Stimulated activated CD4-positive, alpha-beta T cell treated with anti-CD3 and anti-CD28 coated beads, TNF-alpha, amount 100 ng/mL, for 4 hours (primary cell): ENCODE measurements at places on chromosomes 3 and 15.

DNA sequence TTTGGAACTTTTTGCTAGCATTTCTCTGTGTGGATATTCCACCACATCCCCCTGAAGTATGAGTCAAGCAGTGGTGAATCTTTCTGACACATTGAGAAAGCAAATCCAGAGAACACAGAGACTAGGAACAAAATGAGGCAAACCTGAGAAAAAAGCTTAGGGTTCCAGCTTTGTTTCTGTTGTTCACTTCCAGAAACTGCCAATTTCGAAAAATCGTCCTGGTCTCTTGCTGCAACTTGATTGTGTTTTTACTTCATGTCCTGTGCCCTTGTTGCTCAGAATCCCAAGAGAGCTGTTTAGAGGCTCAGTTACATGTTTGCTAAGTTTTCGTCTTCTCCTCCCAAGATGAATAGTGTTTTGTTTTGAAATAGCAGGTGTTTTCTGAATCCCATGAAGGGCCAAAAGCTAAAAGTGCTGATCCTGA lies 13.7 kb downstream of the MAP2K1 start:
- DNase-seq = no peak

DNA sequence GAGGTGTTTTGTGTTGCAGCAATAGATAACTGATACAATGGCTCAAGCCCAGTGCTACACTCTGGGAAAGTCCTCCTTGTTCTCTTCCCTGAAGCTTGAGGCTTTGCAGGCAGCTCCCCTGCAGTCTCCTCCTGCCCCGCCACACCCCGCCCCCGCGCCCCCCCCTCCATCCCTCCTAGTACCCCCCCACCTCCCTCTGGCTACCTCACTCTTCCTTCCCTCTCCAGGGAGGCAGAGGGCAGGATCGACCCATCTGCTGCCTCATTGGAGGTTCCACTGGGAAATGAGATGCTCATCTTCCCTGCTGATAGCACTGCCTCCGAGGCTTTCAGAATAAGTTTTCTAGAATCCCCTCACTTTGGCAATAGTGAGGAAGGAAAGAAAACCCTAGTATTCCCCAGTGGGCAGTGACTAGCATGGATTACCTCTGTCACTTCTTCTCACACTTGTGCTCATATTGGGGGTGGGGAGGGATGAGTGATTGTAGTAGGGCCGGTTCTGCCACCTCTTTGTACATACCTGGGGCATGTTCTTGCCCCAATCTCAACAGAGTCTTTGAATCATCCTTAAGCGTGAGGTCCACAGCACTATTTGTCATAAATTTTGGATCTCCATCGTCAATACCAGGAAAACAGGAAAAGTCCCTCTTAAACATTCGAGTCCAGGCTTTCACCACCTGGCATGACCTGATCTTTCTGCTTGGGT lies 16.3 kb upstream of the RAB7A start:
- no peak for DNase-seq

DNA sequence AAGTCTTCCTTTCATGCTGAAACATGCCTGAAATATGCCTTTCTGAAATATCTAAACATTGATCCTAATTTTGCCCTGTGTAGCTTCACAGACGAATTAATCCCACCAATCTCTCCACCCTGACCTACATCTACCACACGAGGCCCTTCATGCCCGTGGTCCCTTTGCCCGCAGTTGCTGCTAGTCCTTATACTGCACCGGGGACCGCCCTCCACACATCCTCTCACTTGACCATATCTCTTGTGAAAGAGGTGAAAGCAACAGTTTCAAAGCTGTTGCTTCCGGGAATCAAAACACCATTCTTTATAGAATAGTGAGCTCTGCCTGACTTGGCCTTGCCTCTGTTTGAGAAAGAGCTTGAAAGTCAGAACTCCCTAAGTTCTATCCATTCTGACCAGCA lies 499.5 kb downstream of the NTRK3 start:
- no peak for DNase-seq

DNA sequence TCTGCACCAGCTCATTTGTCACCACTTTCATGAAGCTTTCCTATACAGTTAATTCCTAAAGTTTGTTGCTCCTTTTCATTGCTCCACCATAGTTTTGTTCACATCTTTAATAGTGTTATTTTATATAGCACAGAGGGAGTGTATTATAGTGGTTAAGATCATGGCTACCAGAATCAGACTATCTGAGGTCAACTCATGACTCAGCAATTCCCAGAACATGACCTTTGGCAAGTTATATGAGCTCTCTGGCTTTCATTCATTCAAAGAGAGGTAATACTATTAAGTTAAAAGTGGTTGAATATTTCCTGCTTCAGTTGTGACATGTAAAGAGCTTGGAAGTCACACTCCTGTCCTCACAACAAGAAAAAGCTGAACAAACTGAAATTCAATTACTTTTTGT lies 1073.5 kb downstream of the NAALADL2 start:
- no peak for DNase-seq

DNA sequence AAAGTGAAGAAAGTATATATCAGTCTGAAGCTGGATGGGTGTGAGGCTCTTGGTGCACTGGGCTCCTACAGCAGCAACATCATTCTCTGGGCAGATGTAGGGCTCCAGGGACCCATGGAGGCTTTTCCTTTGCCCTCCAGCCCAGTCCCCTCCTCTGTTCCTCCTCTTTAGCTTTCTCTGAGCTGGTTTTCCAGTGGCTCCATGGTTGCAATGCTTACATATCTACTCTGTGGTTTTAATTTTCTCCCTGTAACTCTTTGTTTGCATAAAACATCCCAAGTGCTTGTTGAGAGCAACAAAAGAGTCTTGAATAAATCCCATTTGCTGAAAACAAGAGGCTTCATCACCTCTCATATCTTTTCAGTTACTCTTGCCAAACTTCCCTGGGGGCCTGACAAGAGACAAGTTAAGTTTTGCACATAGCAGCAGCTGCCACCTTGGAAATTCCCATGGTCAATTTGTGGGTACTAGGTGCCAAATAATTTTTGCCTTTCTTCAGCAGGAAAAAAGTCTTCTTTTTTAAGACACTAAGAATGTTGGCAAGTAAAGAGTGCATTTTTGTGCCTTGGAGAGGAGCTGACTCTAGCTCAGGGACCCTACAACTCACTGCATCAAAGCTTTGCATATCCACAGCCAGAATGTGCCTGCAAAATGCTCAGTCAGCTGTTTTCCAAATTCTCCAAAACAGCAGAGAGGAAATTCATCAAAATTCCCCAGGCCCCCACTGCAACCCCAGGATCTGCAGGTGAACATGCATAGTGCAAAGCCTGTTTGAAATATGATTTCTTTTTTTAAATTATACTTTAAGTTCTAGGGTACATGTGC lies 41.9 kb downstream of the COLQ start:
- no peak for DNase-seq

- peak; percentile 67 for DNase-seq
These were observed 924 bp upstream of the SIN3A start for GRCh38 chr15:75452364-75452864.

- no peak for DNase-seq
These were observed 283.9 kb downstream of the GRM7 start for GRCh38 chr3:7144697-7145308.

GRCh38 chr15:78718837-78719236 lies 77.8 kb upstream of the CHRNB4 start:
- DNase-seq = no peak

DNA sequence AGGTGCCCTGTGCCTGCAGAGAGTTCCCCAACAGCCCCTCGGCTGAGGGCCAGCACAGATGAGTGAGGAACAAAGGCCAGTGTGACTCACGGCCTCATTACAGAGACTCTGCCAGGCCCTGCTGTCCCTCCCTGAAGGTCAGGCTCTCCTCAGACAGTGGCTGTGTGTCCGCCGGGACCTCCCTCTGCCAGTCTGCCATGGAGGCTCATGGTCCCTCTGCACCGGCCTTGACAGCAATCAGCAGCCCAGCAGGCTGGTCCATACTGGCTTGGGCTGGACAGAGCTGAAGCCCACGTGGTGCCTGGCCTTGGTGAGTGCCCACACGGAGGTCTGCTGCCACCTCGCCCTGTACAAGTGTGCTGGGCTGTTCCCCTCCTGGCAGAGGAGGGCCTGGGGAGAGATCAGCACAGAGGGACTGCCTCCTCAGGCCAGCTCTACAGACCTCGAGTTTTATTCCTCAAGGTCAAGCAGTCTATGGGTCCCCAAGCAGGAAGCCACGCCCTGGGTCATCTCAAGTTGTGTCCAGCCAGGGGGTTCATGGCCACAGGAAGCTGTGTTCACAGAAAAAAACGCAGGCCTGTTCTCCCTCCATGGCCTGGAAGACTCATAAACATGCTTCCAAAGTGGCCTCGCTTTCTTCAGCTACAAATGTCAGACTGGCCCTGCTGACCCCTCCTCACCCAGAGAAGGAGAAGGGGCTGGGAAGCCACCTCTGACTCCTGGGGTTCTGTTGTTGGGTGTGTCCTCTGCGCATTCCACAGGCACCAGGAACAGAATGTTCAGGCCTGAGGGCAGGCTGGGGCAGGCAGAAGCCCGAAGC lies 27.0 kb downstream of the SLC41A3 start:
- DNase-seq = no peak

- no peak for DNase-seq
These were observed 458 bp downstream of the MCF2L2 start for GRCh38 chr3:183427876-183428446.

DNA sequence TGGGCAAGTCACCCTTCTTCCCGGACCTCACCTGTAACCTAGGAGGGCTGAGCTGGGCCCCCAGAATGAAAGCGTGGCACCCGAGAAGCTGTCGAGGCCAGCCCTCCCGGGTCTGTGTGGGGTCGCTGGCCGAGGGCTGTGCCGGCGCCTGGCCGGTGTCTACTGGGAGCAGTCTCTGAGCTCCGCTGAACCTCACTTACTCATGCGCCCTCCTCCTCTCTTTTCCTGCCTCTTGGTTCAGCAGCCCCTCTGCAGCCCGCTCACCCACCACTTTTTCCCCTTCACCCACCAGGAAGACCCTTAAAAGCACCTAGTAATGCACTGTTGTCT lies 419 bp downstream of the HYKK start:
- no peak for DNase-seq

DNA sequence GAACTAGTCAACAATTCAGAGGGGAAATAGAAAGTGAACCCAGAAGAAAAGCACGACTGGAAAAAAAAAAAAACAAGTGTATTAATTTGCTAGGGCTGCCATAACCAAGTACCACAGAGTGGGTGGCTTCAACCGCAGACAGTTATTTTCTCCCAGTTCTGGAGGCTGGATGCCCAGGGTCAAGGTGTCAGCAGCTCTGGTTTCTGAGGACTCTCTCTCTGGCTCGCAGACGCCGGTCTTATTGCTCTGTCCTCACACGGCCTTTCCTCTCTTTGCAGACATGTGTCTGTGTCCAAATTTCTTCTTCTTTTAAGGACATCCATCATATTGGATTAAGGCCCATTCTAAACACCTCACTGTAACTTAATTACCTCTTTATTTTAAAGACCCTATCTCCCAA lies 291.8 kb downstream of the XXYLT1 start:
- no peak for DNase-seq

GRCh38 chr3:197591816-197592215 lies 36.0 kb upstream of the BDH1 start:
- no peak for DNase-seq

- DNase-seq = no peak
These were observed 10.9 kb downstream of the APH1B start for GRCh38 chr15:63288342-63288741.

DNA sequence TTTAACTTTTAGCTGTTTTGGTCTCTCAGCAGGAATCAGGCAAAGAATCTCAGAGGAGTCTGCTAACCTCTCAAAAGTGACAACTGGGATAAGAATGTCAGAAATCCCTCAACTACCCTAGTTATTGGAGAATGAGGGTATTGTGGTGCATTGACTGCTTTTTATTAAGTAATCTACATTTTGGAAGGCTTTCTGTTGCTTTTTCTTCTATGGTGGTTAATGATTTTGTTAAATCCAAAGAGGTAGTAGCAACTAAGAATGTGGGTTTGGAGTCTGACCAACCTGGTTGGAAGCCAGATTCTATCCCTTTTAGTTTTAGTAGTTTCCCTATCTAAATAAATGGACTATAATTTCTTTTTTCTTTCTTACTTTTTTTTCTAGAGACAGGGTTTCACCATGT lies 94.7 kb upstream of the RNF7 start:
- no peak for DNase-seq

DNA sequence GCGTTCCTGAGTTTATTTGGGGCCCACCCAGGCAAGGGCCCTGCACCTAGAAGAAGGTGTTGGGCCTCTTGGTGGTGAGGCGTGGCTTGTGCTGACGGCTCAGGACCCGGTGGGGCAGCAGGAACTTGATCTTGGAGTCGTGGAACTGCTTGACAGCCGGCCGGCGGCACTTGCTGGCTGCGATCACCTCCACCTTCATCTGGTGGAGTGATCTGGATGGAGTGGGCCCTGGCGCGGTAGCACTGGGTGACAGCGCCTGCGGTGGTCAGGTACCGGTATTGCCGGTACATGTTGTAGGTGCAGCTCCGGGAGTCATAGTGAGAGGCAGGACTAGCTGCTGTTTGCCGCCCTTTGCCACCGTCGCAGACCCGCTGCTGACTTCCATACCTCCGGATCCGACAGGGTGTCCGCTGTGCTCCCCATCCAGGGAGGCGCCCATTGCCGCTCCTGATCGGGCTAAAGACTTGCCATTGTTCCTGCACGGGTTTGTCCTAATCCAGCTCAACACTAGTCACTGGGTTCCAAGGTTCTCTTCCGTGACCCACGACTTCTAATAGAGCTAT lies 136.8 kb downstream of the ANO10 start:
- no peak for DNase-seq

DNA sequence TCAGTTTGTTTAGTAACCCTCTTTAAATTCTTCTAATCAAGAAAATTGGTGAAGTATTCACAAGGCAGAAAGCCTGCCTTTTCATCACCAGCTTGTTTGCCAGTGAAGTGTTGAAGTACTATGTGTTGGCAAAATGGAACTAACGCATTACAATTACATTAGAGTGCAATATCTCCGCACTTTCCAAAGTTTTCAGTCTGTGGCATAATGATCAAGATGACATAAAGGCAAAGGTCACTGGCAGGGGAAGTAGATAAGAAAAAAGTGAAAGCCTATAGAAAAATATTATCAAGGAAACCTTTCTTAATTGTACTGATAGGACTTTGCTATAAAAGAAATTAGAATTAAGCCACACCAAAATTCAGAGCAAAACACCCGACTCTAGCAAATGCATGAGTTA lies 25.0 kb upstream of the TM4SF1 start:
- DNase-seq = no peak

- DNase-seq = no peak
These were observed 30.2 kb downstream of the PML start for GRCh38 chr15:74024687-74025086.

DNA sequence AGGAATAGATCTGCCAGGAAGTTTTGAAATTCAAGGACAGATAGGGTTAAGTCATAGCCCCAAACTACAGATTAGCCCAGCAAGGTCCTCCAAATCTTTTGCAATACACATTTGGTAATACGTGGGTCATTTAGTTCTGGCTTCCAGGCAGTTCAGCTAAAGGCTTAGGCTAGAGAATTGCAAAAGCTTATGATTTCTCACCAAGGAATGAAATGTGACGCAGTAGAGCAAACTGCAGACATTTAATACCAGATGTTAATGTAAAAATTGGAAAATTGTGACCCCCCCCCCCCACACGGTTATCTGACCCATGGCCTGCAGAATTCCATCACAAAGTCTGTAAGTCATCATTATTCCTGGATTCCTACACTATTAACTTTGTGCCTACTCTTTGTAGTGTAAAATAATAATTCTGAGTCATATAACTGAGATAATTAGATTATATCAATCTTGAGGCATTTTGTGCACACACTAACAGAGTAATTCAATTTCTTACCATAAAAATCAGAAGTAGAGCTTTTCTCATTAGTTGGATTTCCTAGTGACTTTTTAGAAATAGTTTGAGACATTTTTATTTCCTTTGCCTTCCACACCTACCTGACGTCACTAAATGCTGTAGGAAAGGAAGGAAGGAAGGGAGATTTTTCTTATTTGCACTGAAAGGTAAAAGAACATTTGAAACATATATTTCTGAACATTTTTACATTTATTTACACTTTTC lies 235.2 kb downstream of the DTWD1 start:
- no peak for DNase-seq
